ENCODE measurements at places on chromosomes 13 and 19.

GRCh38 chr19:41161903-41162302 lies 31.1 kb upstream of the CYP2S1 start:
- DNase-seq, result no peak

- no peak for DNase-seq
Measured at GRCh38 chr13:111319998-111320911, at the start of gene TEX29. TEX29 (plus strand) TSS chr13:111320642; CDS start chr13:111320891, 249 bp downstream.

DNA sequence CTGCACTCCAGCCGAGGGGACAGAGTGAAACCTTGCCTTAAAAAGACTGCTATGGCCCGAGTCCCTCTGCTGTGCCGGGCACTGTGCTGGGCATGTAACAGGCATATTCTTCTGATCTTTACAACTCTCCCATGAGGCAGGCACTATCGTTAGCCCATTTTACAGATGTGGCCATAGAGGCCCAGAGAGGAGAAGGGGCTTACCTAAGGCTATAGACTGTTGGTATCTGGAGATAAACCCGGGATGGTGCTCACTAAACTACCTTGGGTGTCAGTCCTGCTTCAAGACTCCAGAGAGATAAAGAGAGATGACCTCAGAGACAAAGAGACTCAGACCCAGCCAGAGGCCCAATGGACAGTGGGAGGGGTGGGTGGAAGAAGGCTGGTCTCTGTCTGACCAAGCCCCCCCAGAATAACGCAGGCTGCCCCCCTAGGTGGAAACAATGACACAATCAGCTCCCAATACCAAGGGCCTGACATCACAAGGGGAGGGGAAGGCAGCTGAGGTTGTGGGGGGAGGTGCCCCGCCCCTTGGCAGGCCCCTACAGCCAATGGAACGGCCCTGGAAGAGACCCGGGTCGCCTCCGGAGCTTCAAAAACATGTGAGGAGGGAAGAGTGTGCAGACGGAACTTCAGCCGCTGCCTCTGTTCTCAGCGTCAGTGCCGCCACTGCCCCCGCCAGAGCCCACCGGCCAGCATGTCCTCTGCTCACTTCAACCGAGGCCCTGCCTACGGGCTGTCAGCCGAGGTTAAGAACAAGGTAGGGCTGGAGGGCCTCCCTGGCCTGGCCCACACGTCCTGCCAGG lies at the start of gene CNN1:
Gene CNN1 (plus strand): TSS at position 620 of the 805 bp plus-strand sequence. CDS start 77 bp downstream, at position 697.
- DNase-seq, result no peak

GRCh38 chr13:110105136-110105535 lies 201.8 kb downstream of the COL4A1 start:
- DNase-seq, result no peak

- no peak for DNase-seq
Measured at GRCh38 chr13:71148396-71148795, 718.6 kb downstream of the DACH1 start.

DNA sequence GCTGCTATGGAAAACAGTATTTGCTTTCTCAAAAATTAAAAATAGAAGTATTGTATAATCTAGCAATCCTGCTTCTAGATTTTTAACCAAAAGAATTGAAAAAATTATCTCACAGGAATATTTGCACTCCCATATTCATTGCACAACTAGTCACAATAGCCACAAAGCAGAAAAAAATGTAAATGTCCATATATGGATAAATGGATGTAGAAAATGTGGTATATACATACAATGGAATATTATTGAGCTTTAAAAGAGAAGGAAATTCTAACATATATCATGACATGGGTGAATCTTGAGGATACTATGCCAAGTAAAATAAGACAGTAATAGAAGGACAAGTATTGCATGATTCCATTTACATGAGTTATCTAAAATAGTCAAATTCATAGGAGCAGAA lies 2753.0 kb downstream of the PCDH9 start:
- no peak for DNase-seq

GRCh38 chr19:1718420-1719291 lies 34.6 kb upstream of the ONECUT3 start:
- no peak for DNase-seq

- no peak for DNase-seq
Measured at GRCh38 chr13:100887729-100888151, 213.1 kb upstream of the TMTC4 start.

- DNase-seq, result no peak
Measured at GRCh38 chr19:18322318-18322758, 538 bp downstream of the LSM4 start.

GRCh38 chr13:109704771-109705635 lies 81.4 kb downstream of the IRS2 start:
- DNase-seq, result no peak

- DNase-seq, result no peak
Measured at GRCh38 chr19:38011426-38011825, 104.4 kb downstream of the SIPA1L3 start.

DNA sequence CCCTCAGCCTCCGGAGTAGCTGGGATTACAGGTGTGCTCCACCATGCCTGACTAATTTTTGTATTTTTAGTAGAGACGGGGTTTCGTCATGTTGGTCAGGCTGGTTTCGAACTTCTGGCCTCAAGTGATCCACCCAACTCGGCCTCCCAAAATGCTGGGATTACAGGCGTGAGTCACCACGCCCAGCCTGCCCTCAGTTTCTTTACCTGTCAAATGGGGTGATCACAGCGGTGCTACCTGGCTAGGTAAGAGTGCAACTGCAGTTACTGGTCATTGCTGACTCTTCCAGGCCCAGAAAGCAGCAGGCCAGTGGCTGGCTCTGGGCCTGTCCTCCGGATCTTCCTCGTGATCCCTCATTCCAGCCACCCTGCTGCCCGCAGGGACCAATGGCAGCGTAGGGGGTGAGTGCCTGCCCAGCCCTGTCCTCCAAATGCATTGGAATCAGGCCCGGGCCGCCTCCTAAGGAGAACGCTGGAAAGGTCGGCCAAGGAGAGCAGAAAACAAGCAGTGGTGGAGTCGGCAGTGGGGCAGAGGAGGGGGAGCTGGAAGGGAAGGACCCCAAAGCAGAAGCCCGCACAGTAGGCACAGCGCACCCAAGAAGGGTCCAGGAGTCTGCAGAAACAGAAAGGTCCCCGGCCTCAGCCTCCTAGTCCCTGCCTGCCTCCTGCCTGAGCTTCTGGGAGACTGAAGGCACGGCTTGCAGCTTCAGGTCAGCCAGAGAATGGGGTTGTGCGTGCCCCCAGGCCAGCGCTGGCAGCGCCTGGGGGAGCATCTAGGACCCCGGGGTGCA lies 1.8 kb upstream of the SLC27A1 start:
- DNase-seq, result no peak

DNA sequence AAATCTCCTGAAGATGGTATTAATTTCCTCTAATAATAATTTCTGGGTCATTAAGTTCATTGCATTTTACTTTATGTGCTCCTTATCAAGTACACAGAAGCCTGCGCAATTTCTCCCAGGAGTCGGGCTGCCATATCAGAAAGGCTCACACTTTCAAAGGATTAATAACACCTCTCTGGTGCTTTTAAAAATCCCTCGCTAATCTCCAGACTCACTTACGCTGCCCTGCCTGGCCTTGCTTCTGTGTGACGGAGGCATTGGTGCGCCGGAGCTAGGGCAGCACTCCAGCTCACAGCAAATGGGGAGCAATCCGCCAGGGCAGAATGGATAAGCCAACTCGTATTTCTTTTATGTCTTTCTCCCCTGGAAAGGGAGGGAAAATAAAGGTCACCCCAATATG lies 300.8 kb downstream of the EFNB2 start:
- no peak for DNase-seq

GRCh38 chr13:91284335-91284734 lies 63.2 kb upstream of the MIR17HG start:
- DNase-seq, result no peak

GRCh38 chr13:42354241-42355091 lies 82.5 kb downstream of the AKAP11 start:
- DNase-seq, result no peak

DNA sequence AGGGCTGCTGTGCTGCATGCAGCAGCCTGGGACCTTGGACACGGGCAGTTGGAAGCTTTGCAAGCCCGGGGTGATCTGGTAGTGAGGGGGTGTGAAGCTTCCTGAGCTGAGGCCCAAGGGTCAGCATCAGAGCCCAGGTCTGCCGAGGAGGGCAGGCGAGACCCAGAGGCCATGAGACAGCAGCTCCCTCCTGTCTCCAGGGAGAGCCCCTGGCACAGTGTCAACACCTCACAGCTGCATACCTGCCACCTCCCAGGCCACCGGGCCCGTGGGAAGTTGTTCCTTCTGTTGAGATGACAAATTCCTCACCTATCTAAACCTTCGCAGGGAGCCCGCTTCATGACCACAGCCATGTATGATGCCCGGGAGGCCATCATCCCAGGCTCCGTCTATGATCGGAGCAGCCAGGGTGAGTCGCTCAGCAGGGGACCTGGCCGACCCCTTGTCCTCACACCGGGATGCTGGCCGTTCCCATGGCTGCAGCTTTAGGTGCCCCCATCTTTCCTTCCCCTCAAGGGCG lies 32.1 kb downstream of the CERS1 start:
- DNase-seq, result no peak

GRCh38 chr13:38670627-38671026 lies 16.2 kb upstream of the FREM2 start:
- no peak for DNase-seq

- DNase-seq, result no peak
Measured at GRCh38 chr13:70339738-70340137, 231.5 kb upstream of the KLHL1 start.

DNA sequence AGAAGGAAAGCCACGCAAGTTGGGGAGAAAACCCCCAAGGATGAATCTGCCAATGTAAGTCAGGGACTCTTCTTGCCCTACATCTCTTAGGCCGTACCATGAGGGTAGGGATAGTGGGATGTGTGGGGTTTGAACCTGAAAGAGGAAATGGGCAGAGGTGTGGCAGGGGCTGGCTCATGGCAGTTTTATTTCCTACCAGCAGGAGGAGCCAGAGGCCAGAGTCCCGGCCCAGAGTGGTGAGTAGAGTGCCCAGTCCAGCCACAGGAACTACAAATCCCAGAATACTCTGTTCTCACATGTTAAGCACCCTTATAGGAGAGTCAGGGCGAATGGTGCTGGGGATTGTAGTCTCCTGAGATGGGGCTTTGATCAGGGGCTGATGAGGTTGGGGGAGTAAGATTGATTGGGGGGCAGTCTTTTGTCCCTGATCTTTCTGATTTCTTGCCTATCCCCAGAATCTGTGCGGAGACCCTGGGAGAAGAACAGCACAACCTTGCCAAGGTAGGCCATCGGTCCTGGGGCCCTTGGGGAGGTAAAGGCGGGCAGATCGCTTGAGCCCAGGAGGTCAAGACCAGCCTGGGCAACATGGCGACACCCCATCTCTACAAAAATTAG lies 16.5 kb downstream of the VASP start:
- DNase-seq, result no peak

- DNase-seq, result no peak
Measured at GRCh38 chr13:78033509-78033908, 114.9 kb upstream of the EDNRB start.

- no peak for DNase-seq
Measured at GRCh38 chr13:51057906-51058305, 53.2 kb downstream of the C13orf42 start.

GRCh38 chr13:52348983-52349780 lies 56.8 kb downstream of the THSD1 start:
- DNase-seq, result no peak

GRCh38 chr19:7596211-7596937 lies 711 bp downstream of the CAMSAP3 start:
- no peak for DNase-seq

- DNase-seq, result no peak
Measured at GRCh38 chr13:38697197-38697596, 10.3 kb downstream of the FREM2 start.

GRCh38 chr13:74570046-74570445 lies 435.8 kb upstream of the KLF12 start:
- DNase-seq, result no peak

DNA sequence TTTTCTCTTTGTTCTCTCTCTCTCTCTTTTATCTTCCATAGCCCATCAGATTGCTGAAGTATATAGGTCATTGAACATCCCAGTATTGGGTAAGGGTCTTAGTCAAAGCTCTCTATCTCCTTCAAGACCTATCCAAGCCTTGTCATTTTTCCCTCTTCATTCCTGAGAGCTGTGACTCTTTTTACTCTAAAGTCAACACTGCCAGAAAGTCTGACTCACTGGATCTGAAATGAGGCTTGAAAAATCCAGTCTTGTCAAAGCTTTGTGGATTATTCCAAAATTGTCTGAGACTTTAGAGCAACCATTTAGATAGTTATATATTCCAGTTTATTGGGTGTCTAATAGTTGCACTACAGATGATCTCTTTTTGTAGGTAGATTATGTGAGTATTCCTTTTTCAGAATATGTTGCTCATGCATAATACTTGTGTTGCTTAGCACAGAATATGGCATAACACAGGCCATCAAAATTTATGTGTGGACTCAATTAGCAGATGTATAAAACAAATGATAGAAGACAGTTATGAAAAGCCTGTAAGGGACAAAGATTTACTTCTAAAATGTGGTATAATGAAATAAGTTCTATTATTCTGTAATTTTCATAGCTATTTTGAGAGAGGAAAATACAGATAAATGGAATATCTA lies 389.3 kb upstream of the PCDH9 start:
- DNase-seq, result no peak

- no peak for DNase-seq
Measured at GRCh38 chr13:20353973-20354372, 121.9 kb upstream of the GJB6 start.

DNA sequence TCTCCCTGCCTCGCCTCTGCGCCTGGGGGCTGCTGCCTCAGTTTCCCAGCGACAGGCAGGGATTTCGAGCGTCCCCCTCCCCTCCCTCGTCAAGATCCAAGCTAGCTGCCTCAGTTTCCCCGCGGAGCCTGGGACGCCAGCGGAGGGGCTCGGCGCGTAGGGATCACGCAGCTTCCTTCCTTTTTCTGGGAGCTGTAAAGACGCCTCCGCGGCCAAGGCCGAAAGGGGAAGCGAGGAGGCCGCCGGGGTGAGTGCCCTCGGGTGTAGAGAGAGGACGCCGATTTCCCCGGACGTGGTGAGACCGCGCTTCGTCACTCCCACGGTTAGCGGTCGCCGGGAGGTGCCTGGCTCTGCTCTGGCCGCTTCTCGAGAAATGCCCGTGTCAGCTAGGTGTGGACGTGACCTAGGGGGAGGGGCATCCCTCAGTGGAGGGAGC lies 722 bp upstream of the ICAM1 start:
- peak; percentile 68 for DNase-seq

- no peak for DNase-seq
Measured at GRCh38 chr13:20685092-20685491, 18.4 kb upstream of the IL17D start.

DNA sequence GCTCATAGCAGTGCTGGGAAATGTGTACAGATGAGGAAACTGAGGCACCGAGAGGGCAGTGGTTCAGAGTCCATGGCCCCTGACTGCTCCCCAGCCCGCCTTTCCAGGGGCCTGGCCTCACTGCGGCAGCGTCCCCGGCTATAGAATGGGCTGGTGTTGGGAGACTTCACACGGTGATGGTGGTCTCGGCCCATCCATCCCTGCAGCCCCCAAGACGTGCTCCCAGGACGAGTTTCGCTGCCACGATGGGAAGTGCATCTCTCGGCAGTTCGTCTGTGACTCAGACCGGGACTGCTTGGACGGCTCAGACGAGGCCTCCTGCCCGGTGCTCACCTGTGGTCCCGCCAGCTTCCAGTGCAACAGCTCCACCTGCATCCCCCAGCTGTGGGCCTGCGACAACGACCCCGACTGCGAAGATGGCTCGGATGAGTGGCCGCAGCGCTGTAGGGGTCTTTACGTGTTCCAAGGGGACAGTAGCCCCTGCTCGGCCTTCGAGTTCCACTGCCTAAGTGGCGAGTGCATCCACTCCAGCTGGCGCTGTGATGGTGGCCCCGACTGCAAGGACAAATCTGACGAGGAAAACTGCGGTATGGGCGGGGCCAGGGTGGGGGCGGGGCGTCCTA lies 15.9 kb downstream of the LDLR start:
- no peak for DNase-seq
